ENCODE measurements at places on chromosomes 7 and 10.
A peak's percentile ranks its signal among the peaks of the same experiment; 100 is the strongest.

DNA sequence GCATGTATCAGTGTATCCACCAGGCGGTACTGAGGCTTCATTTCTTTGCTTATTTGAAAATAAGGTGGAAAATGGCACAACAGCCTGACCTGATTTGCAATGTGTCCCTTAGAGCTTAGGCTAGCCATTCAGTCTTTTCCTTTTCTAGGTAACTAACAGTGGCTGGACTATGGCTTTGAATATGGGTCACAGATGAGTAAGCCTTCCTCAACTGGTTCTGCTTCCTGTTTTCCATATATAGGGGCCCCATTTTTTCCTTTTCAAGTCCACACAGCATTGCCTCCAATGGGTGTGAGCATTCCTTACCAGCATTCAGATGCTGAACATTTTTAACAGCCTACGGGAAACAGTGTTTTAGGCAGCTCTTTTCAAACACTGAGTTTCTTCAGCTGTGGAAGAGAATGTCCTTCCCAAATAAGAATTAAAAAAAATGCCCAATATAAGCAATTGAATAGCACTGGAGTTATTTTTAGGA, 3.9 kb upstream of the ITGB1 start:
- DNase-seq = no peak

- DNase-seq = no peak
These were observed 13.0 kb downstream of the AKAP9 start for GRCh38 chr7:91953618-91954017.

- no peak for DNase-seq
These were observed 115.7 kb upstream of the SAMD8 start for GRCh38 chr10:74995806-74996205.

- DNase-seq = no peak
These were observed 31.4 kb downstream of the CCNJ start for GRCh38 chr10:96074776-96075175.

DNA sequence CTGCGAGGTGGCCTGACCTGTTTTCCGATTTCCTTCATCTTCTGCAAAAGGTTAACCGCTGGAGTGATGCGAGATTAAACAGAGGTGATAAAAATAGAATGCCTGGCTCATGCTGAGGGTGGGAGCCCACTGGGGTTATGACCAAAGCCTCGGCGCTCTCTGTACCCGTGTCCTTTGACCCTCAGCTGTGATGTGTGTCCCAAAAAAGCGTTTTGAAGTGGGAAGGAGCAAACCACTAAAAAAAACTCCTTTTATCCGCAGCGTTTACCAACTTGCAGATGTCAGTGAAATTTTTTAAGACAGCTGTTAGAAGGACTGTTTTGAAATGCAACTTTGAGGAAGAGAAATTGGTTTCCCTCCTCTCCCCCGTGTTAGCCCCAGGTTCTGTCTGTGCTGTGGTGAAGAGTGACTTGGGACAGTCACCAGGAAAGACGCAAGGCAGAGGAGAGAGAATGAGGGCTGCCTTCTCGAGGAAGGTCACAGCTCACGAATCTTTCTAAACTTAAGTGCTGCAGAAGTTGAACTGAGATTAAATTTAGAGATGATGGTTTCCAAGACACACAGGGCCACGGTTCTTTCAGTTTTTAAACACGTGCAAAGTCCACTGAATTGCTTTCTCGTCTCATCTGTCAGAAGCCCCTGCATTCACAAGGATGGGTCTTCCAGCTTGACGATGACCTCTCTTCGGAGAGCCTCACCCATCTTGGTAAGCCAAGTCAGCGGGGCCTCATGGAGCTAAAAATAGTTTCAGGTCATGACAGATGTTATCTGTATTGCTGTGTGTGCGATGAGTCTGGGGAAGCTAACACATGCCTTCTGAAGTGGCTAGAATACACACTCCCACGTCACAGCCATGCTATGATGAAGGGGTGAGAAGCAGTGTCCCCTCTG, 27.6 kb downstream of the AMZ1 start:
- DNase-seq = no peak

DNA sequence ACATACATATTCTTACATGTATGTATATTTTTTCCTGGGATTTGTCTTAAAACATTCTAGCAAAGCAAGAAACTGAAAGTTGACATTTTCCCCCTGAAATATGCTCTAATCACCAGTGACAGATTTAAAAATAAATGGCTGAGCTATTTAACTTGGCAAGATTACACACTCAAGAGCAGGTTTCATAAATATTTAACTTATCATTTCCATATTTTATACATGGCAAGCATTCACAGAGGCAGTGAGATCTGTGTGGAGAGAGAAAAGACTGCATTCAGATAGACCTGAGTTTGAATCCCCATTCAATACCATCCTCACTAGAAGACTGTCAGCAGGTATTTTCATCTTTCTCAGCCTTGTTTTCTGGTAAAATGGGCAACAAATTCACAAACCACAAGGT, 1043.0 kb downstream of the NRG3 start:
- no peak for DNase-seq

DNA sequence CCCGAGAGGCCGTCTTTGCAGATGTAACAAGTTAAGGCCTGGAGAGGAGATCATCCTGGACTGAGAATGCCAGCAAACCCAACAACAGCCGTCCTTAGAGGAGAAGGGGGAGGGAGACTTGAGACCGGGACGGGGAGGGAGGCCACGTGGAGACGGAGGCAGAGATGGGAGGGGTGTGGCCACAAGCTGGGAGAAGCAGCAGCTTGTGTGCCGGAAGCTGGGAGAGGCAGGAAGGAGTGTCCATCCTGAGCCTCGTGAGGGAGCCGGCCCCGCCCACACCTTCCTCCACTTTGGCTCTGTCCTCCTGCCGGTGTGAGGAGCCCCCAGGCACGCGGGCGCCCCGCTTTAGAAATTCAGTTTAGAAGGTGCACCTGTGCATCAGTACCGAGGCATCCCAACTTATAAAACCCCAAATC, 95.7 kb downstream of the DNAJB6 start:
- DNase-seq = peak; percentile 27

DNA sequence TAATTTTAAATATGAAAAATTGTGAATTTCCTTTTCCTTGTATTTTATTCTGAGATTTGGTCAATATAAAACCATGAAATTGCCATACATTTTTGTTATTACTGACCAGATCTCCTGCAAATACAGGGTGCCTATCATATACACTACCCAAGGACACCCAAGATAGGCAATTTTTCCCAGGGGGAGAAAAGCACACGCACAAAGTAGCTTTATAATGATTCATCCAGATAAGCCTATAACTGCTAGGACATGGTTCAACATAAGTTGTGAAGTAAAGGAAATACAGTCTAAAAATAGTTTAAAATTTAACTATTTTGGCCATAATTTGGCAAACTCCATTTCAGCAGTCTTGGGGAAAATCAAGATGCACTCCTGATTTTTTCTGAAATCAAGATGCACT, 4.8 kb downstream of the RUFY2 start:
- DNase-seq = no peak

GRCh38 chr7:116953906-116954838, 871 bp downstream of the ST7 start:
- DNase-seq = peak; percentile 64

DNA sequence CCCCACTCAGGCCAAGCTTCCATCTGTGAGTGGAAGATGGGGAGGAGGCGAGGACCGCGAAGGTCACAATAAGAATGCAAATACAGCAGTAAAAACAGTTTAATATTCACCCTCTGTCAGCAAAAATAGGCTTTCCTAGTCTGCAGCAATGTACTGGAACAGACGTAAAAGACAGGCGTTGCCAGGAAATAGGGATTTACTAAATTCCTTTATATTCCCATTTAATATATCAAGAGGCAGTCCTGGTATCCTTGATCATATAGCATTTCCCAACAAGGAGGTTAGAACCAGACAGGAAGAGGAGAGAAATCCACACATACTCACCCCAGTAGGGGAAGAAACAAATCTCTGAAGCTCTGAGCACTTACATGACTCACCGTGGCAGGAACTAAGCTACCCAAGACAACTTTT, 1054.9 kb upstream of the C7orf33 start:
- DNase-seq = no peak

- no peak for DNase-seq
These were observed 18.0 kb upstream of the SLF2 start for GRCh38 chr10:100894589-100895294.

DNA sequence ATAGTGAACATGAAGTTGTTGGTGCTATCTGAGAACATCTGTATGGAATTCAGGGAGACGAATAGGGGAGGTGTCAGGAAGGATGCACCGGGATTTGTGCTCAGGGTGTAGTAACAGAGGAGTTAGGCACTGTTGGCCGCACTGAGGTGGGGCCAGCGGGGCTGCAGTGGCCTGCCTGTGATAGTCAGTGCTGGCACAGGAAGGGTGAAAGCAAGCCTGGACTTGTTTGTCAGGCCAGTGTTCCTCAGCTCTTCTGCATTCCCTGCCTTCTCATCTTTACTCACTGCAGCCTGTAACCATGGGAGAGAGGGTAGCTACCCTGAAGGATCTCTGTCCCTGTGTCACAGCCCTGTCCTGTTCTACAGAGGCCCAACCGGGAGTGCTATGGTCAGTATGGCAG, 81.3 kb downstream of the SH2D4B start:
- no peak for DNase-seq

DNA sequence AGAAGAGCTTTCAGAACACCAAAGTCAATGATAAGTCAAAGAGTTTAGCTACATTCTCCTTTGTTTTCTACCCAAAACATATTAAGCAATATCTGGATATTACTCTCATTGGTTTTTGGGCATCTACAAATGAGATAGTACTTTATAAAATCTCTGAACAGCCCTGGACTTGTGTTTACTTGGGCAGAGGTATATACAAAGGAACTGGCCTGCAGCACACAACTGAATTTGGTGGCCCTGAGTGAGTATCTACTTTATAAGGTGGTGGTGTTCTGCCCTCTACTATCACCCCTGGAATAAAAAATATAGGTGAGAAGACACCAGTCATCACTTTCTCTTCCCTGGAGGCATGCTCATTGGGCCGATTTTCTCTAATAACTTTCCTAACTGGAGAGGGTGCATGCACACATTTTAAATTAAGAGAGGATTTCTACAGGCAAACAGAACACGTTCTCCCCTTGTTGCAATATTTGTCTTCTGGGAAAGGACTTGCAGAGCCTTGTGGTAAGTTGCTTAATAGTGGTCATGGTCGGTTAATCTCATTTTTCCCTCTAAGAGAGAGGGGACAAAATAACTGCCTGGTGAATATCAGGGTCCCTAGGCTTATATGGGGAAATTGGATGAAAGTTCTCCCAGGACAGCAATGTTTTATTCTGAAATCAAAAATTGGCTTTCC, 41.1 kb downstream of the OTUD1 start:
- DNase-seq = no peak

DNA sequence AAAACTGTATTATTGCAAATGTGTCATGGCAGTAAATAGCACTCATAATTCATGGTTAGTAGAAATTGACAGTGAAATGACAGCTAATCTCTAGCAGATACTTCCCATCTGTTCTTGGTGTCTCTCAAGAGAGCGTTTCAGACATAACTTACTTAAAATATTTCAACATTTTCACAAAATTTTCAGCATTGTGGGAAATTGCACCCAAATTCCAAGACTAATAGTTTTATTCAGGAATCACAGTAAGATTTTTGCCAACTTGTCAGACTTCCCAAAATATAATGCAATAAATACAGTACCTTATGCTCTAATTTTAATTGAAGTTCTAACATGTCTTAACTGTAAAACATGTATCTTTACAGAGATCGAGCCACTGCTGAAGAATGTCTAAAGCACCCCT, 41.2 kb downstream of the STK17A start:
- DNase-seq = no peak

- no peak for DNase-seq
These were observed 961 bp downstream of the SCRN1 start for GRCh38 chr7:29988424-29989256.

GRCh38 chr10:16991011-16991410, 138.6 kb downstream of the CUBN start:
- DNase-seq = no peak

DNA sequence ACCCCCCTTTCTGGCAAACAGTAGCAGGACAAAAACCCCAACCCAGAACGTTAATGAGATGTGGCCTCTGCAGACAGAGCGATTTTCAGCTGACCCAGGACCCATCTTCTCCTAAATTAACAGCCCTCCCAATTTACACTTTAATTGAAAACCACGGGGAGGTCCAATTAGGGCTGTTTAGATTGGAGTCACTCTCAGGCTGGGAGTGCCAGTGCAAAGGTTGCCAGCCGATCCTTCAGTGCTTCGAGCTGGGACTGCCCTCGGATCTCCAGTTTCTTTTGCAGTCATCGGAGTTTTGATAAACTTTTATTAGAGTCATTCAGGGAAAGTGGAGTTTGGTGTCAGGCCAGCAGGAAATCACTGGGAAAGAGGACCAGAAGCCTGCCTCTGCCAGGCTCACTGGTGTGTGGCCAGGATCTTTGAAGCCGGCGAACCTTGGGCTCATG, 108.0 kb downstream of the DOCK1 start:
- no peak for DNase-seq

- DNase-seq = no peak
These were observed 39.2 kb downstream of the PNLIPRP3 start for GRCh38 chr10:116466715-116467422.

DNA sequence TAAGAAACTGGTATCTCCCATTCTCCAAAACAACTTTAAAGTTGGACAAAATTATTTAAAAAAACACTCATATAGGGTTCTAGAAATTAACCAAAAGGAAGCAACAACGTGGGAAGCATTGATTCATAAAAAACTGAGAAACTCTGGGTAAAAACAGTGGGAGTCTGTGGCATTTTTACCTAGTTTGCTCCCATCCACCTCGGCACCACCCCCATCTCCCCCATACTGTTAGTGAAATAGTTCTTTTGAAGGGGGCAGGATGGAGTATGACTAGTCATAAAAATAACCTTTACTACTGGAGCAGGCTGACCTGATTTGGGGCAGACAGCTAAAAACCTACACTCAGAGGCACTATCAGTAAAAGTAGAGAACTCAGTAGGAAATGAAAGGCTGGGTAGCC, 123.2 kb downstream of the AVL9 start:
- no peak for DNase-seq

- DNase-seq = no peak
These were observed 147.3 kb upstream of the VSTM2A start for GRCh38 chr7:54394834-54395233.

GRCh38 chr7:36896418-36896817, 172.1 kb upstream of the AOAH start:
- DNase-seq = no peak

GRCh38 chr7:2008936-2009540, 223.7 kb downstream of the MAD1L1 start:
- DNase-seq = no peak

DNA sequence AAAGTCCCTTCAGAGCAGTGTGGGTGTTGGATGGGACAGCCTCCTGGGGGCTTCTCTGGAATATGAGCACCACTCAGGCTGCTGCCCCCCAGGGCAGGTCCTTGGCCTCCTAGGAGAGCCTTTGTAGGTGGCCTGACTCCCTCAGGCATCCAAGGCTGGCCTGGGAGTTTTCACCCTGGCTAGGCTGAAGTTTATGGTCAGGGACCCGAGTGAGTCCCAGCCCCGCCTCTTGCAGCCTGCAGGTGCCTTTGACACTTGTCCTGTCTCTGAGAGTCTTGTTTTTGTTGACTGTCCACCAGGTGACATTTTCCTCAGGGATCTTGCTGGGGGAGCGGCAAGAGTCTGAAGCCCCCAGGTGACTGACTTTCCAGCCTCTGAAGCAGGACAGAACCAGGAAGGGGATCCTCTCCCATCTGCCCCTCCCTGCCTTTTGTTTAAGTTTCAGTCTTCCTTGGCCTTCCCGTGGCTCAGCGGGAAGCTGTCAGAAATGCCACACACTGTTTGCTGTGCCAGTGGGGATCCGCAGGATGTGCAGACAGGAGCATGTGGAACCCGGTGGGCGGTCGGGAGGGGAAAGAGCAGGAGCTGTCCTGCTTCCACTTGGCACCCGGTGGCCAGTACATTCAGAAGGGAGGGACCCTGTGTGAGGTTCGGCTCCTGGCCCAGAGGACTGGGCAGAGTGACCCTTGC, 59.5 kb downstream of the LRRC18 start:
- no peak for DNase-seq

- DNase-seq = peak; percentile 75
These were observed 93.0 kb downstream of the EBF3 start for GRCh38 chr10:129870961-129871621.

Data from NCI-H1694 (cell line).